Nasal cavity respiratory epithelium epithelial cell of viscerocranial mucosa (primary cell): ENCODE measurements at places on chromosomes 3 and 15. TPM values are rescaled to one million over a fixed set of nuclear protein-coding genes. Genes with fewer than 3 reads are reported as not detected.

The BCL2A1 gene
- total RNA-seq, result 0.28 TPM in 1 of 2 replicates, not detected in the other

The CMSS1 gene
- total RNA-seq, result 19.3 and 27.0 TPM in 2 replicates

The GOLGA8S gene
- total RNA-seq, result under 0.01 TPM in 1 of 2 replicates, not detected in the other

The SETMAR gene
- total RNA-seq, result 4.4 and 14.1 TPM in 2 replicates

The SIDT1 gene
- total RNA-seq, result 0.34 and 2.3 TPM in 2 replicates

The DISP2 gene
- total RNA-seq, result under 0.01 and 0.21 TPM in 2 replicates
